Cerebellar nuclear complex (tissue), 1 donor: ENCODE measurements at places on chromosomes 11 and 22.

DNA sequence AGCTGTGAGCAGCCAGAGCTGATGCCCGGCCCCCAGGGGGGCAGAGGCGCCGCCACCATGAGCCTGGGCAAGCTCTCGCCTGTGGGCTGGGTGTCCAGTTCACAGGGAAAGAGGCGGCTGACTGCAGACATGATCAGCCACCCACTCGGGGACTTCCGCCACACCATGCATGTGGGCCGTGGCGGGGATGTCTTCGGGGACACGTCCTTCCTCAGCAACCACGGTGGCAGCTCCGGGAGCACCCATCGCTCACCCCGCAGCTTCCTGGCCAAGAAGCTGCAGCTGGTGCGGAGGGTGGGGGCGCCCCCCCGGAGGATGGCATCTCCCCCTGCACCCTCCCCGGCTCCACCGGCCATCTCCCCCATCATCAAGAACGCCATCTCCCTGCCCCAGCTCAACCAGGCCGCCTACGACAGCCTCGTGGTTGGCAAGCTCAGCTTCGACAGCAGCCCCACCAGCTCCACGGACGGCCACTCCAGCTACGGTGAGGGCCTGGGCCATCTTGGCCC, 6.1 kb downstream of the CDC42EP1 start:
- no peak for DNase-seq

- DNase-seq = no peak
Observed at GRCh38 chr11:57515332-57516060, at the start of gene SLC43A1. SLC43A1 (minus strand) TSS chr11:57515702; CDS start chr11:57514111, 1,591 bp downstream.

- peak; percentile 11 for DNase-seq
Observed at GRCh38 chr22:37166675-37167066, 17.0 kb upstream of the IL2RB start.

GRCh38 chr11:82899186-82899820, 927 bp downstream of the PRCP start:
- no peak for DNase-seq

- DNase-seq = no peak
Observed at GRCh38 chr11:130609121-130610035, 160.9 kb downstream of the ADAMTS15 start.

GRCh38 chr11:106091480-106092123, 14.1 kb downstream of the AASDHPPT start:
- DNase-seq = no peak

GRCh38 chr11:111148121-111148520, 97.4 kb upstream of the POU2AF2 start:
- DNase-seq = no peak

- no peak for DNase-seq
Observed at GRCh38 chr22:37163575-37164504, 14.1 kb upstream of the IL2RB start.

DNA sequence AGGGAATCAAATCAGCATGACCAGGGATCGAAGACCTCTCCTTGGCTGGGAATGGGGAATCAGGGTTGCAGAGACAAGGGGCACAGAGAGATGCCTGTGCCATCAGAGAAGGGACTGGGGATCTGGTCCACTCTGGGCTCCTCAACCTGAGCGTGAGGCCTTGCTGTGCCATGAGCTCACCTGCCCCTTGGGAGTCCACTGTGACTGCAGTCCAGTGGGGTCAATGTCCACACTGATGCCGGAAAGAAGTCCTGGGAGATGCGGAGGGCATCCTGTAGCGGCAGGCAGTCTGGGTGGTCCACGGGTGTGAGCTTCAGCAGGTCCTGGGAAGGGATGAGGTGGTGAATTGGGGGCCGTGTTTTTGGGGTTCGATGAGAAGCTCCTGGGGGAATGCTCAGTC, 7.3 kb upstream of the RGL4 start:
- DNase-seq = no peak

DNA sequence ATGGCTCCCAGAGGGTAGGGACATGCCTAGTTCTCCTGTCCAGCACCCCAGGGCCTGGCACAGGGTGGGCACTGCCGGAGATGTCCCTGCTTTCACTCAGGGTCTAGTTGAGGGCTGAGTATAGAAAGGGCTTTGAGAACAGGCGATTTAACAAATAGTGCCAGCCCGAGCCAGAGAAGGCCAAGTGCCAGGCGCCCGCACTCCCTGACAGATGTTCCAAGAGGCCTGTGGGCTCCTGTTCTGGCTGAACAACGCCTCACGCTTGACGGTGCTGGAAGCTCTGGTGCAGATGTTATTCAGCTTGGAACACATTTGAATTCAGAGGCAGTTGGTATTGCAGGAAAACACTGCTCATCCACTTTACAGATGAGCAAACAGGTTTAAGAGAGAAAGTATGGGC, 46.5 kb downstream of the NFAM1 start:
- no peak for DNase-seq

DNA sequence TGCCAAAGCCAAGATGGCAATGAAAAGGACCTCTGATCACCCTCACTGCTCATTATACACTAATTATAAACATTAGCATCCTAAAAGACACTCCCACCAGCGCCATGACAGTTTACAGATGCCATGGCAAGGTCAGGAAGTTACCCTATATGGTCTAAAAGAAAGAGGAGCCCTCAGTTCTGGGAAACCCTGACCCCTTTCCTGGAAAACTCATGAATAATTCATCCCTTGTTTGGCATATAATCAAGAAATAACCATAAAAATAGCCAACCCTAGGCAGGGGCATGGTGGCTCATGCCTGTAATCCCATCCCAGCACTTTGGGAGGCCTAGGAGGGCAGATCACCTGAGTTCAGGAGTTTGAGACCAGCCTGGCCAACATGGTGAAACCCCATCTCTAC, 12.7 kb upstream of the CAPN5 start:
- no peak for DNase-seq

GRCh38 chr11:21133244-21133643, 463.9 kb downstream of the NELL1 start:
- no peak for DNase-seq

GRCh38 chr11:130050257-130050656, 19.4 kb upstream of the APLP2 start:
- no peak for DNase-seq

DNA sequence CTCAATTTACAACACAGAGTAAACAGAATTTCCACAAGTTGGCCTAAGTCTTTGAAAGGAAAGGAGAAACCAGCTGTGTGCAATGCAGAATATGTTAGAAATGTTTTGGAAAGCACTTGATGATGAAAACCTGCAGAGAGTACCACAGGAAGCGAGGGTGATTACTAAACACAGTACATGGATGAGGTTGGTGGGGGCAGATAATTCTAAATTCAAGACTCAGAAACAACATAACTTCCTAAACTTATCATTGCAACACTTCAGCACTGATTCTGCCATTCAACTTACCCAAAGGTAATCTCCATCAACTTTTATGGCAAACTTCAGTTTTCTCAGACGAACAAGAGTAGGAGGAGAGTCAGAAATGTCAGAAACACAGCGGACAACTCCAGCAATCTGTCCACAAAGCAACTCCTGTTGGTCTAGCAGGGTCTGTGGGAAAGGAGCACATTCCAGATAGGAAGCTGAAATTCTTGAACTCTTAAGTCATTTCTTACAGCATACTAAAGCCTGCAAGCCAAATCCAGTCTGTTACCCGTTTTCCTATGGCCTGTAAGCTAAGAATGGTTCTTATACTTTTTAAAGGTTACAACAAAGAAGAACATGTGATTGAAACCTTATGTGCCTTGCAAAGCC, 6.8 kb downstream of the HPS4 start:
- no peak for DNase-seq

DNA sequence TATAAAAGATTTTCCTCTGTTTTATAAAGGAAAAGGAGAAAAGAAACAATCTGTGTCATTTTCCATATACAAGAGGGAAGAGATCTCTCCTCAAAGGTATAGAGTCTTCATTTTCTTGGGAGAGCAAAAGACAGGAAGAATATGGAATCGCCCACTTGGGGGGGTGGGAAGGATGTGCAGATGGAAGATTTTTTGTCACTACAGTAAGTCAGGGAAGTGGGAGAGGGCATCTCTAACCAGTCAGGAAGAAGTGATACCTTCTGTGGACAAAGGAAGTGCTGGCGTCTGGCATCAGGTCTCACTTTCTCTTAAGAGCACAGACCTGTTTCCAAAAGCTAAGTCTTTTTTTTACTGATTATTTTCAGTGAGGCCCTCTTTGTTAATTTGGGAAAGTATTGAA, 1.4 kb downstream of the PRR14L start:
- DNase-seq = no peak

GRCh38 chr11:17413414-17414316, 25.2 kb upstream of the KCNJ11 start:
- DNase-seq = no peak

GRCh38 chr11:122673701-122674100, 18.2 kb downstream of the UBASH3B start:
- no peak for DNase-seq

DNA sequence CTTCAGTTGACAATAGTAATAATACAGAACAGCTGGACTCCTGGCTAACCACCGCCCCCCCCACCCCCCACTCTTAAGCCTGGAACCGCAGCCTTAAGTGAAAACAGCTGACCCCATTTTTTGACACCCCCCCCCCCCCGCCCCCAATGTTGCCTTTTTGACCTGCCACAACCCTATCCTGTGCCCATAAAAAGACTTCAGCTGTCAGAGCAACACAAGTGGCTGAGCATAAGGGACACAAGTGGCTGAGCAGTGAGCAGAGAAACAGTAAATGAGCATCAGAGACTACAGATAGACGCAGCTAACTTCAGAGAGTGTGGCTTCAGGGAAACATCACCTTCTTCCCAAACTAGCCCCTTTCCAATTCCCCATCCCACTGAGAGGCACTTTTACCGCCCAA, 1493.8 kb downstream of the LRRC4C start:
- DNase-seq = no peak

- no peak for DNase-seq
Observed at GRCh38 chr22:30279046-30279788, 10.1 kb downstream of the CASTOR1 start.

GRCh38 chr11:28730336-28730735, 622.1 kb downstream of the METTL15 start:
- DNase-seq = no peak

DNA sequence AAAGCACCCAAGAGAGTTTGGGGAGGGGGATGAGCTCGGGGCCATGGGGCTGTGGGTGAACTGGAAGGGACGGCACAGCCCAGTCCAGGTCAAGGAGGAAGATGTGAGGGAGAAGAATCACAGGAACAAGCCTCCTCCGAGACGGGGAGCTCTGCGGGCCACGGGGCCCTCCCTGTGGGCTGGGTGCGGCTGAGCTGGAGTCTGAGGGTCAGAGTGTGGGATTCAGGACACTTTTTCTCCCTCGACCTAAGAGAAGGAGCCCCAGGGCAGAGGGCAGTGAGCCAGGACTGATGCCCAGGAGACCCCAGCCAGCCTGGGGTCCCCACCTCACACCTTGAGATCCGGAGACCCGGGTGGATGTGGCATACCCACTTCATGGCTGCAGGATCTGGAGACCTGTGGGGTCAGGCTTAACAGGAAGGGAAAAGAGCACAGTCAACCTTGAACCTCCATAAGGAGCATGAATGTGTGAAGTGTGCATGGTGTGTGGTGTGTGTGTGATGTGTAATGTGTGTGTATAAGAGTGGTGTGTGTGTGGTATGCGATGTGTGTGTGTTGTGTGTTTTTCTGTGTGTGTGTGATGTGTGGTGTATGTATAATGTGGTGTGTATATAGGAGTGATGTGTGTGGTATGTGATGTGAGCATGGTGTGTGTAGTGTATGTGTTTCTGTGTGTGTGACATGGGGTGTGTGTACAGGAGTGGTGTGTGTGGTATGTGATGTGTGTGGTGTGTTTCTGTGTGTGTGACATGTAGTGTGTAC, 504.6 kb downstream of the BRD1 start:
- no peak for DNase-seq

DNA sequence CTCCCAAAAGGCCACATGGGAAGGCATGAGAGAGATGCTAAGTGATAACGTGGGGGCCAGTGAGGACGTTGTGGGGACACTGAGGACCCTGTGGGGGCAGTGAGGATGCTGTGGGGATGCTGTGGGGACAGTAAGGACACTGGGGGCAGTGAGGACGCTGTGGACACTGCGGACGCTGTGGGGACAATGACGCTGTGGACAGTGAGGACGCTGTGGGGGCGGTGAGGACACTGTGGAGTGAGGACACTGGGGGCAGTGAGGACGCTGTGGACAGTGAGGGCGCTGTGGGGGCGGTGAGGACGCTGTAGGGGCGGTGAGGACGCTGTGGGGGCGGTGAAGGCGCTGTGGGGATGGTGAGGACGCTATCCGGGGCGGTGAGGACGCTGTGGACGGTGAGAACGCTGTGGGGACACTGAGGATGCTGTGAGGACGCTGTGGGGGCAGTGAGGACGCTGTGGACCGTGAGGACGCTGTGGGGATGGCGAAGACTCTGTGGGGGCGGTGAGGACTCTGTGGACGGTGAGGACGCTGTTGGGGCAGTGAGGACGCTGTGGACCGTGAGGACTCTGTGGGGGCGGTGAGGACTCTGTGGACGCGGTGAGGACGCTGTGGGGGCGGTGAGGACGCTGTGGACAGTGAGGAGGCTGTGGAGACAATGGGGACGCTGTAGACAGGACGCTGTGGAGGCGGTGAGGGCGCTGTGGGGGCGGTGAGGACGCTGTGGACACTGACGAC, 1.8 kb downstream of the GP1BB start:
- no peak for DNase-seq

DNA sequence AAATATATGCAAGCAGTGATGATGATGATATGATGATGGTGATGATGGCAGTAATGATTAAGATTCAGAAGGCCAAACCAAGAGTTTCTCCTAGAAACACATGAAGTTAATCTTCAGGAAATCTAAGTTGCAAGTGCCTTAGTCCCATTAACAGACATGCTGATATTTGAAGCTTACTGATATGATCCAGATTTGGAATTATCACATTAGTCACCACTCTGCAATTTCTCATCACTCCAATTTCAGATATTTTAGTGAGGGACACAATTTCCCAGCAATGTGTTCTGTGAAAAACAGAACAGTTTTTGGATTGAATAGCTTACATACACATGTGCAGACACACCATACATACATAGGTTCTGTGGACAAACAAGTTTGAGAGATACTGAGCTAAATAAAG, 411.4 kb upstream of the FAT3 start:
- no peak for DNase-seq

DNA sequence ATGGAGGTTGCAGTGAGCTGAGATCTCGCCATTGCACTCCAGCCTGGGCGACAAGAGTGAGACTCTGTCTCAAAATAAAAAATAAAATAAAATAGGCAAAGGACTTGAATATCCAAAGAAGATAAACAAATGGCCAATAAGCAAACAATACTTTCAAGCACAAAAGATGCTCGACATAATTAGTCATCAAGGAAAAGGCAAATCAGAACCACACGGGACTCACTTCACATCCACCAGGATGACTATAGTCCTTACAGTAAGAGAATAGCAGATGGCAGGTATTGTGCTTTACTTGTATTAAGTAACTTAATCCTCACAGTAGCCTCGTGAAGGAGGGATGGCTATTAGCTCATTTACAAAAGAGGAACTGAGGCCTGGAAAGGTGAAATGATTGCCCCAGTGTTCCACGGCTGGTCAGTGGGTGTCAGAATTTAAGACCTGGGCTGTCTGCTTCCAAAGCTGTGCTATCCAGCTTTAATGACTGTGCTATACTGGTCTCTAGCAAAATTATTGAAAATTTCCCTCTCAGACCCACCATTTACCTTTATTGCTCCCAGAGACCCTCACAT, 40.2 kb upstream of the RBFOX2 start:
- no peak for DNase-seq
